ENCODE measurements at places on chromosomes 1 and 21.

DNA sequence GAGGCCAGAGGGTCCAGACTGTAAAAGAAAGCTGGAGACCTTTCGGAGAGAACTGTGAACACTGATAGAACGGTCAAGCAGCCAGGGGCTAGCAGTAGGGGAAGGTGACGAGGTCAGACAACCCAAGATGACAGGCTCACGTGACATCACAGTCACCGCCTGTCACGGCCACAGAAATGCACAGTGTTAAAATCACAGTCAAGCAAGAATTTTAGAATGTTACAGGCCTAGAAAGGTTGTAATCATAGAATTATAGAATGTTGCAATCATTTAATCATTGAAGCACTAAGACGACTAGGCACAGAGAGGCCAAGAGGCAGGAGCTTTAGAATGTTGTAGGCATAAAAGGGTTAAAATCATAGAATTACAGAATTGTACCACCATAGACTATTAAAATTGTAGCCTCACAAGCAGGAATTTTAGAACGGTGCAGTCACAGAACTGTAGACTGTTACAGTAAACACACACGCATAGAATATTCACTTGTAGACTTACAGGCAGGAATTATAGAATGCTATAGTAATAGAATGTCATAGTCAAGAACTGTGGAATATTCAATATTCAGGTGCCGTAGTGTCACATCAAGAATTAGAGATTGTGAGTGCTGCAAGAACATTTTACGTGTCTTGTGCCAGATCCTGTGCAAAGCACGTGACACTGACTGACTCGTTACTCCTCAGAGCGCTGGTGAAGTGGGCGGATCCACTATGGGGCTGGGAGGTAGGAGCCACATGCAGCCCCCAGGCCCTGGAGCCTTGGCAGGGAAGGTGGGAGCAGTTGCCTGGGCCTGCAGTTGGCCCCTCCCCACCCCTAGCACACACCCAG lies 118.1 kb downstream of the EPHB2 start:
- DNase-seq = no peak

- no peak for DNase-seq
These were observed 19.7 kb upstream of the DYNLT5 start for GRCh38 chr1:66732407-66733166.

DNA sequence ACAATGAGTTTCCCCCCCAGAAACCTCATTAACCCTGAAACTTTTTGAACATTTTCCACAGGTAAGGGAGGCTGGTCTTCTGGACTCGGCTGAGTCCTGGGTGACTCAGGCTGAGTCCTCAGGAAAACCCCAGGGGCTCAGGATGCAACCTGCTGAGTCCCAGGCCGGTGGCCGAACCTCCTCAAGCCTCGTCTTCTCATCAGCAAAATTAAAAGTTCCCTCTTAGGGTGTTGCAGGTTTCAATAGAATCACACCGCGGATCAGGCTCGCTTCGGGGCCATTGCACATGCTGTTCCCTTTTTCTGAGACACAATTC lies 35.0 kb upstream of the GRHL3 start:
- DNase-seq = no peak

- DNase-seq = no peak
These were observed 107.1 kb downstream of the NIBAN1 start for GRCh38 chr1:184866991-184867788.

GRCh38 chr1:208207388-208208131 lies 36.6 kb downstream of the PLXNA2 start:
- DNase-seq = no peak

DNA sequence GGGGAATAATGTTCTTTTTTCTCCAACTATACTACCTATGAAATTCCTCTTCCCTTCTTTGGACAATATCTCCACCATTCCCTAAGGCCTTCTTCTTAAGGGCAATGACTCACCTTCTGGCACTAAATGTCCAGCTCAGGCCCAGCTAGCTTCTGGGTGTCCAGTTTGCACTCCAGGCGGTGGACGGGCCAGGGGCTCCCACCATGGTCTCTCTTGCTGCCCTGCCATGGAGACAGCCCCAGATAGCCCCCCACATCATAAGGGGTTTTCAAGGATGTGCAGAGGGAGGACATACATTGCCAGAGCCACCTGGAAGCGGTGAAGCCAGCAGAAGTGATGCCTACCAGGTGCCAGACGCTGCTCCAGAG lies 43.8 kb downstream of the C1orf198 start:
- DNase-seq = no peak

- no peak for DNase-seq
These were observed 7.4 kb downstream of the IFFO2 start for GRCh38 chr1:18948913-18949685.

DNA sequence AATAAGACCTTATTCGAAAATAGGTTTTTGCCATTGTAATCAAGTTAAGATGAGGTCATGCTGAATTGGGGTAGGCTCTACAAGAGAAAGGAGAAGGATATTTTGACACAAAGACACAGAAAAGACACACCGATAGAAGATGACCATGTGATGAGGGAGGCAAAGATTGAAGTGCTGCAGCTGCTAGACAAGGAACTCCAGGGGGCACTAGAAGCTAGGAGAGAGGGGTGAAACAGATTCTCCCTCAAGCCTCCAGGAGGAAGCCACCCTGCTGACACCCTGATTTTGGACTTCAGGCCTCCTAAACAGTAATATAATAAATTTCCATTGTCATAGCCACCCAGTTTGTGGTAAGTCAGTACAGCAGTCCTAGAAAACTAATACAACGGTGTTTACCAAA lies 506.8 kb upstream of the CAMK1G start:
- no peak for DNase-seq

Measured in esophagus squamous epithelium (tissue), 5 donors.